ENCODE measurements at places on chromosomes 2 and 18.

- DNase-seq = no peak
Measured at GRCh38 chr18:9434122-9434701, 41.1 kb upstream of the RALBP1 start.

- DNase-seq = no peak
Measured at GRCh38 chr18:59725142-59725541, 27.9 kb upstream of the CCBE1 start.

GRCh38 chr18:3921826-3922225 lies 471.9 kb downstream of the TGIF1 start:
- no peak for DNase-seq

- DNase-seq = no peak
Measured at GRCh38 chr18:30862900-30863299, 179.6 kb downstream of the DSC3 start.

All from dermis blood vessel endothelial cell (primary cell).